Left renal cortex interstitium (tissue), 4 donors: ENCODE measurements at places on chromosomes 2 and 18. TPM values are rescaled to one million over a fixed set of nuclear protein-coding genes. Genes with fewer than 3 reads are reported as not detected.

ABI2 gene
- polyA plus RNA-seq, result 97.4 TPM

GRCh38 chr2:76748581-76749296 is 773.4 kb downstream of the LRRTM4 start:
- DNase-seq, result no peak

- no peak for DNase-seq
Measured at GRCh38 chr2:101619191-101619591, 78.3 kb upstream of the MAP4K4 start.

ABCG8 gene
- 1.0 TPM for polyA plus RNA-seq

DQX1 gene
- polyA plus RNA-seq, result 0.48 TPM

DNA sequence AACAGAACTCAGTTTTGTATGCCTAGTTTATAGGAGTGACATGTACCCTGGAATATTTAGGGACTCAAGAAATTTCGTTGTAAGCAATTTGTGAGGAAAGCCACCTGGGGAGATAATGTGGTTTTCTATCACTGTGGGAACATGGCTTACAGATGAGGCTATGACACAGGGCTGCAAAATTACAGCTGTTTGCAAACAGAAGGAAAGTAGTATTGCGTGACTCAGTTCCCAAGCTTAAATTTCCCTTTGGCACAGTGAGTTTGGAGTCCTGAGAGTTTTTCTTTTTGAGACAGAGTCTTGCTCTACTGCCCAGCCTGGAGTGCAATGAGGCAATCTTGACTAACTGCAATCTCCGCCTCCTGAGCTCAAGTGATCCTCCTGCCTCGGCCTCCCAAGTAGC is 149.8 kb downstream of the MYO5B start:
- no peak for DNase-seq

GRCh38 chr2:138630164-138630563 is 128.6 kb downstream of the SPOPL start:
- no peak for DNase-seq

DNA sequence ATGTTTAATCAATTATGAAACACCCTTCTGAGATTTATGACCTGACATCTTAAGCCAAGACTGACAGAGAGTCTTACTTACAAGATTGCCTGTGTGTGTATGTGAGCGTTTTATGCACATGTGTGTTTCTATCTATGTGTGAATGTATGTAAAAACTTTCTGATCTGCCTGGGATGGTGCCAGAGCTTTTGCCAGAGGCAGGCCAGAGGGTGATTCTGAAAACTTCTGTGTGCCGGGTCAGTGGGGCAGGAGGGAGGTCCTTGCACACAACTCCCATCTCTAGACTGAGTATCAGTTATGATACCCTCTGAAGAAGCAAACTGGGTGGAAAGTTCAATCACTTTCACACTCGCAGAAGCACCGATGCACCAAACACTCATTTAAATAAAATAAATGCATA is 335.0 kb upstream of the NT5C1B start:
- DNase-seq, result no peak

- no peak for DNase-seq
Measured at GRCh38 chr18:38368886-38369285, 803.3 kb upstream of the CELF4 start.

DNA sequence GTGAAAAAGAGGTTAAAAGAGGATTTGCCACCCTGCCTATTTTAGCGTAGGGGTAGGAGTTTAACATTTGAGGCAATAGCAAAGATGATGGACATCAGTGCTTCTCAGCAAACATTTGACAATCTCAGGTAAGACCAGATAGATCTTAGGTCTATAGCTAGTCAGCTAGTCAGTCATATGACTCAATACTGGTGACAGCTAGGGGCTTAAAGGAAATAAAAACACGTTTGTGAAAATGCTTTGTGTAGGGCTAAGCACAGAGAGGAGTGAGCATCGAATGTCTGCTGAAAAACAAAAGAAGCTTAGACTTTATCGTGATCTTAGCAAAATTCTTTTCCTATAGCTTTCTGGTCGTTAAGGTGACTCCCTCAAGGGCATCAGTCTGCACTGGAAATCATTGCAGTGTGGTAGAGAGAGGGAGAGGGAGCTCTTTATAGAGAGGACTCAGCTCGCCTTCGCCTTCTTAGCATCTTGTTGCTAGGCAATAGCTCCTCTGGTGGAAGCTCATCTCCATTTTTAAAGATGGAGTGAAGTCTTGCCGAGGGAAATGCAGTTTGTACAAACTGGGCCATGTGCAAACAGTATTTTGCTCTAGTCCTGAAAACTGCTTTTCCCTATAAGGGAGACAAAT is 62.8 kb upstream of the SLC38A11 start:
- DNase-seq, result no peak
